ELR (cell line): ENCODE measurements at places on chromosomes 1 and 21.
A peak's percentile ranks its signal among the peaks of the same experiment; 100 is the strongest.

- DNase-seq, result no peak
Observed at GRCh38 chr1:14392161-14392858, 206.2 kb upstream of the KAZN start.

DNA sequence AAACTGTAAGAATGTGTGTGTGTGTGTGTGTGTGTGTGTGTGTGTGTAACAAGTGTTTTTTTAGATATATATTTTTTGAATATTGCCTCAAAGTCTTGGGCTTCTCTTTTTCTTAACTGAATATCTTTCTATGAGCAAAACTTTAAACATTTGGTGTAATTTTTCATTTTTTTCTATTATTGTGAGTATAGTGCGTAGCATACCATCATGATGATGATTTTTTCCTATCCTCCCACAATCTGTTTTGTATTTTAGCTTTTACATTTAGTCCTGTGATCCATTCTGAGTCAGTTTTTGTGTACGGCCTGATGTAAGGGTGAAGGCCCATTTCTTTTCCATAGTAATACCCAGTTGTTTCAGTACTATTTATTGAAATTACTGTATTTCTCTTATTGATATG is 680.6 kb downstream of the TTLL7 start:
- no peak for DNase-seq

GRCh38 chr1:245091171-245091621 is 63.6 kb upstream of the KIF26B start:
- peak; percentile 14 for DNase-seq

GRCh38 chr1:17335821-17336710 is 28.1 kb downstream of the PADI4 start:
- DNase-seq, result peak; percentile 73

DNA sequence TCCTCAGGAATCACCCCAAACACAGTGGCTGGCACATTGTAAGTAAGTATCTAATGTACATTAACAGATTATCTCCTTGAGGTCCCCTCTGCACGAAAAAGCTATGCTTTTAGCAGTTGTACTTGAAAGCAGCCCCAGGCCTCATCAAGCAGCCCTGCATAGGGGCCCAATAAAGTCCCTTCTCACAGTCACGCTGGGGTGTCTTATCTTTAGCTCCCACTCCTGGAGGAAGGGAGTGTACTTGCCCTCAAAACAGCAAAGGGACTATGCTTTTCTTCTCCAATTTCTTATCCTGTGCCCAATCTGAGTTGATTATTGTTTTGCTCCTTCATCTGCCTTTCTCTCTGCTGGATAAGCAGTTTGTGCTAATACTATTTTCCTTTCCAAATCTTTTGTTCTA is 168.8 kb upstream of the PLXNA2 start:
- no peak for DNase-seq

DNA sequence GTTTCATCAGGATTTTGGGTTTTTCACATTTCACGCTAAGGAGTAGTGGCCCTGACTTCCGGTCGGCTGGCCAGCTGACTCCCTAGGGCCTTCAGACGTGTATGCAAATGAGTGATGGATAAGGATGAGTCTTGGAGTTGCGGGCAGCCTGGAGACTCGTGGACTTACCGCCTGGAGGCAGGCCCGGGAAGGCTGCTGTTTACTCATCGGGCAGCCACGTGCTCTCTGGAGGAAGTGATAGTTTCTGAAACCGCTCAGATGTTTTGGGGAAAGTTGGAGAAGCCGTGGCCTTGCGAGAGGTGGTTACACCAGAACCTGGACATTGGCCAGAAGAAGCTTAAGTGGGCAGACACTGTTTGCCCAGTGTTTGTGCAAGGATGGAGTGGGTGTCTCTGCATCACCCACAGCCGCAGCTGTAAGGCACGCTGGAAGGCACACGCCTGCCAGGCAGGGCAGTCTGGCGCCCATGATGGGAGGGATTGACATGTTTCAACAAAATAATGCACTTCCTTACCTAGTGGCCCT is 23.1 kb upstream of the TNFRSF1B start:
- peak; percentile 98 for DNase-seq

DNA sequence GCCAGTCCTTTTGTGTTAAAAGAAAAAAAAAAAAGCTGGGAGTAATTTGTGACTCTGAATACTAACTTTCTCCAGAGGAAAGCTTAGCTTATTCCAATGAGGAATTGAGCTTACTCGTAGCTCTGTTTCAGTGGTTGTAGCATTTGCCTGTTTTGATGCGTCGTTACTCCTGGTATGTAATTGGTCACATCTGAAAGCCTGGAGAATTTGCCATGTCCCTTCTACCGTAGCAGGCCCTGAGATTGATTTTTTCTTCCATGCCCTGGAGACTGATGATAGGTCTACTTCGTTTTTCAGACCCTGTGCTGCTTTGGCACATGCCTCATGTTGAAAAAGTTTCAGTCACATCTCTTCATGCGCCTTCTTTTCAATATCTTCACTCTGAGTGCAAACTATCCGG is 1103.0 kb downstream of the PLA2G4A start:
- DNase-seq, result peak; percentile 28

DNA sequence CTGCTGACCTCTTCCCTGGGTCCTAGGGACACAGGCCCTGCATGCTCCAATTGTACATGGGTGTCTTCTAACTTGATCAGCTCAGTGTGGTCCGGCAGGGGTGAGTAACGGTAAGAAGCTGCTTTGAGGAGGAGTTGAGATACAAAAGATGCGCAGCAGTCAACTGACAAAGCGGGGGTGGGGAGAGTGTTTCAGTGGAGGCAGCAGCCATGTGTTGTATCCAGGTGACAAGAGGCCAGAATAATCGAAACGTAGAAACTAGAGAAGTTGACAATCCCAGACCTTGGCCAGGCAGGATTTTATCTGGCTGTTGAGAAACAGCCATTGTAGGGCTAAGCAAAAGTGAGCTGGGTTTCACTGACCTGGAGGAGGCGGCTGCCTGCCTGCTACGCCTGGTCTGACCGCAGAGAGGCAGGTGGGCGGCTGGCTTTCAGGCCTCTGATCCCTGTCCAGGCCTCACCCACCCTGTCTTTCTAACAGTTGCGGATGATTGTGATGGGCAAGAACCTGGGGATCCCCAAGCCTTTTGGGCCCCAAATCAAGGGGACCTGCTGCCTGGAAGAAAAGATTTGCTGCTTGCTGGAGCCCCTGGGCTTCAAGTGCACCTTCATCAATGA is 28.8 kb downstream of the PADI6 start:
- DNase-seq, result no peak

DNA sequence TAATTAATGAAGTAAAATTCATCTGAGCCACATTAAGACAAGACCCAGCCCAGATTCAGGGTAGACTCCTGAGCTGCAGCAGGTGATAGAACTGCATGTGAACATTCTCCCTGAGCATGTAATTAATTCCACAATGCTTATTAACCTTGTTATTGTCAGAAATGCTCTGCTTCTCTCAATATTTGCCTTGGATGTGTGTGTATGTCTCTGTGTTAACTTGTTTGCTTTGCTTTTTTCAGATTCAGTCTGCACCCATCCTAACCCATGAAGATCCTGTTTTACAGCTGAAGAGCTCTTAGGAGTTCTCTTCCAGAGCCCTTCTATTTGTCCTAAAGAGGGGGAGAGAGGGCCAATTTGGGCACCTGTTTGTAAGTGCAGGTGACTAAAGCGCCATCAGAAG is 143.2 kb upstream of the BMP8A start:
- no peak for DNase-seq

DNA sequence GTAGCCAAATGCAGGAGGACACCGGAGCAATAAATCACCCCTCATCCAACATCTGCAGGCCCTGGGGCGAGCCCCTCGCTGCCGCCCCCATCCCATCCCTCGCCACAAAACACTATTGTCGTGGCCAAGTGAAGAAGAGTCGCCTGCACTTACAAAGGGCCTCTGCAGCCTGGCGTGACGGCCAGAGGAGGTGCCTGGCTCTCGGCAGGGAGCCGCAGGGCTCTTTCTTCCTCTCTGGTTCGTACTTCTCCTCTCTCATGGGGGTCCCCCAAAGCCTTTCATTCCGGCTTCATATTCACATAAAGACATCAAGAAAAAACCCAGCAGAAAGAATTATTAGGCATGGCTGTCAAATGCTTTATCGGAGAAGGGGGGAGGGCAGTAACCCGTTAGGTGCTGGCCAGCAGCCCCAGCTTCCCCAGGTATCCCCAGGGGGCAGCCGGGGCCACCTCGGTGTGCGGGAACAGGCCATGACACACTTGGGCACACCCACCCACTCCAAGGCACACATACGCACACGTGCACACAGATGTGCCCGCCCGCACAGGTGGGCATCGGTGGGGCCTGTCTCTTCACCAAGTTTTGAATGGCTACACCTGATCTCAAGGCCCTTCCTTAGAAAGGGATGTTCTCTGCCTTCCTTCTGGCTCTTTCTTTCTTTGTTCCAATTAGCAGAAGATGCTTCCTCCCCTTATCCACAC is 149.1 kb downstream of the PRDM16 start:
- DNase-seq, result no peak

GRCh38 chr1:167882376-167882775 is 31.6 kb downstream of the ADCY10 start:
- no peak for DNase-seq

GRCh38 chr1:212858461-212859265 is 588 bp downstream of the FLVCR1 start:
- DNase-seq, result peak; percentile 50

GRCh38 chr1:222995620-222996309 is 147.3 kb downstream of the TLR5 start:
- no peak for DNase-seq

DNA sequence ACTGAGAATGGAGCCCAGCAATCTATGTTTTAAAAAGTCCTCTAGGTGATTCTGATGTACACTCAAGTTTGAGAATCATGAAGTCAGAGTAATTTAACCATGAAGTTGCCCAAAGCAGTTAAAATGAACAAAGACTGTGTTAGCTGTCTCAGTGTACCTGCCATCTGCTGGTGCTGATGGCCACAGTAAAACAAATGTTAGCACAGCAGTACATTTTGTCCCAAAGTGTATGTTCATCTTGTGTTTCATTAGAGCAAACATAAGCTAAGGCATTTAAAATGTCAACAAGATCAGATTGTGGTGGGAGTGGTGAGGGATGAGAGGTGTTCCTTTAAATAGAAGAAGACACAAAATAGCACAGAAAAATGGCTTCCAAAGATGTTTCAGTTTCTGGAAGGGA is 31.1 kb downstream of the FYB2 start:
- DNase-seq, result no peak

DNA sequence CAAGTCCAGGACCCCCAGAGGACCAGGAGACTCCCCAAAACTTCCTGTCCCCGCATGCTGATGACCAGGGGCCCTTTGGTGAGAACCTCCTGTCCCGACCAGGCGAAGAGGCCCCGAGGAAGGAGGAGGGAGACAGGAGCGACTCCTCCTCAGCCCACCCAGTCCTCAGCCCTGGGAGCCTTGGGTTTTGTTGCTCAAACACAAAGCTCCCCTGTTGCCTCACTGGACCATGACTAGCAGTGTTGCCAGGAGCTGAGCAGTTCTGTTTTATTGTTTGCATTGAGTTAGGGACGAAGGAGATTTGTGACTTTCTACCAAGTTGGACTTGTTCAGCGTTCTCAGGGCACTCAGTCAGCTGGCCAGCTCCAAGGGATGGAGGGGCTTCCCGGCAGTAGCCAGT is 10.0 kb downstream of the UMODL1 start:
- DNase-seq, result no peak

DNA sequence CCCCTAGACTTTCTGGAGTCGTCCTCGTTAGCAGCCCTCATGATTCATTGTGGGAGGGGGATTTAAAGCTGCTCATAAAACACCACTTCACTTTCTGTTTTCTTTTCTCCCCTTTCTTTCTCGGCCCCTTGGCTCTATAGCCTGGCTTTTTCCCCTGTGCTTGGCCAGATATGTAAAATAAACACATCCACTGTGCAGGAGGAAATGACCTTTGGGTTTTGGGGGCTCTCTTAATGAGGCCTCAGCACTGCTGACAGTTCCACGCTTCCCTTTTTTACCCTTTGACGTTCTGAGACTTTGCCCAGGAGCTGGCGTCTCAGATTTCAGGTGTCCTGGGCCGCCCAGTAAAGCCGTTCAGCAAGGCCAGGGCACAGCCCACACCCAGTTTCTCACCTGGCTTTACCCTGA is 65.7 kb downstream of the RUNX3 start:
- DNase-seq, result no peak

DNA sequence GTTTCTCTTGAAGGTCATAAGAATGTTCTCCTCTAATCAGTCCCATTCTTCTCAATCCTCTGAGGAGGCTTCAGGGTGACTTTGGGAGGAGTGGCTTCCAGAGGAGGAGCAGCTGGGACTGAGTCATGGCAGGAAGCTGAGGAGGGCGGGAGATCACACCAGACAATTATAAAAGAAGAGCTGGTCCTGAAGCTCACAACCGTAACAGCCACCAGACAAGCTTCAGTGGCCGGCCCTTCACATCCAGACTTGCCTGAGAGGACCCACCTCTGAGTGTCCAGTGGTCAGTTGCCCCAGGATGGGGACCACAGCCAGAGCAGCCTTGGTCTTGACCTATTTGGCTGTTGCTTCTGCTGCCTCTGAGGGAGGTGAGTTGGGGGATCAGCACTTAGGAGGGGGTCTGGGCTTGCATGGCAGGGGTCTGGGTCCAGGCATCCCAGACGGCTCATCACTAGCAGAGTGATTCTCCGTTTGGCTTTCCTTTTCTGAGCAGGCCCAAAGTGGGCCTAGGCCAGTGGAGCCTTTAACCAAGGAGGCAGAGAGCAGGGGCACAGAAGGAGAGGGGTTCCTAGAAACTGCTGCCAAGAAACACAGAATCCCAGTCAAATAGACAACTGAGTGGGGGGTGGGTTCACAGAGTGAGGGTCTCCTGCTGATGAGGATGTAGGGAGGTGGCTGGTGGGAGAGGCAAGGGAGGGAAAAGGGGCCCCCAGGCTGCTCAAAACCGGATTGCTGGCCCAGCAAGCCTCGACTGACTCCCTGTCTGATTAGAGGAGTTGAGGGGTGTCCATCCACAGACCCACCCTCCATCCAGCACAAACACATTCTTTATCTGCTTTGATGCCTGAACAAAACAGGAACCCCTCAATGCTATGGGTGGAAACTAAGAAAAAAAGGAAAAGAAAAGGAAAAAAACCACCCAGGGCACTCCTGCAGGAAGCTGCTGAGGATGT is at the start of gene ECM1:
Gene ECM1, plus strand, starts transcription at position 198 of the 953 bp plus-strand sequence. Its CDS starts 101 bp downstream, at position 299.
- peak; percentile 88 for DNase-seq

DNA sequence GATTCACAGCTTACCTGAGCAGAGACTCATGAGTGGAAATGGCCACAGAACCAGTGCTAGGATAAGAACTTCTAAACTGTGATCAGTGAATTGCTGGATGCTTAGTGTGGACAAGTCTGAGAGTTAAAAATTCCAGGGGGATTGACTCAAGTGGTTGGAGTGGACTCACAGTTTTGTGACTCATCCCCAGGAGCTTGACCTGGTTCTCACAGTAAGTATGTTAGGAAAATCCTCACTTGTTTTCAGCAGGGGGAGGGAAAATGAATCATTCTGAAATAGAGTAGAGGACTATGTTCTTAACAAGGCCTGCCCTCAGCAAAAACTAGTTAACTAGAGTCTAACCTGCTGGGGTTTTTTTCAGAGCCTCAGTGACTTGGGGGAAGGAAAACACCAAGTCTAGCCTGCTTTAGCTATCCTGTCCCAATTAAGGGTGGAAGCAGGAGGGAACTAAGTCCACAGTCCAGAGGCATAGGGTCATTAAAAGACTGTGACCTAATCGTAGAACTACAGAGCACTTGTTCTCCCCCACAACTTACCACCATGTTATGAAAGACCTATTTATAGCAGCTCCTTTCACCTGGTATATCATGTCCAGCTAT is 6.1 kb upstream of the CDC73 start:
- peak; percentile 100 for DNase-seq
